NCI-H1417 treated with DMSO at 0.1 percent for 48 hours (cell line): ENCODE measurements at places on chromosomes 7 and 10.

DNA sequence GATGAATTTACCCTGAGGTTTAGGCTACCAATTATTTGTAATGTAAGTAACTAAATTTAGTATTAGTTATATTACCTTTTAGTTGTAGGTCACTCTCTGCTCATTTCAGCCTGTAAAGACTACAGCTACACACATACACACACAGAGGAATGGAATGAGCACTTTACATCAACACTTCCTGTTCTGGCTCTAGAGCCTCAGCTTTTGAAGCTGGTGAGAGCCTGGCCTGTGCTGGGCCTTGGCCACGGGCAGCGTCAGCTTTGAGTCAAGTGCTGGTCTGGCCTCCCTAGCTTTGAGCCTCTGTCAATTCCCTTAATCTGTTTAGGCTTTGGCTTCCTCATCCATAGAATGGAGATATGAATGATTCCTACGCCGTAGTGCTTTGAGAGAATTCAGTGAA lies 141.7 kb downstream of the EGFR start:
- DNase-seq: no peak

DNA sequence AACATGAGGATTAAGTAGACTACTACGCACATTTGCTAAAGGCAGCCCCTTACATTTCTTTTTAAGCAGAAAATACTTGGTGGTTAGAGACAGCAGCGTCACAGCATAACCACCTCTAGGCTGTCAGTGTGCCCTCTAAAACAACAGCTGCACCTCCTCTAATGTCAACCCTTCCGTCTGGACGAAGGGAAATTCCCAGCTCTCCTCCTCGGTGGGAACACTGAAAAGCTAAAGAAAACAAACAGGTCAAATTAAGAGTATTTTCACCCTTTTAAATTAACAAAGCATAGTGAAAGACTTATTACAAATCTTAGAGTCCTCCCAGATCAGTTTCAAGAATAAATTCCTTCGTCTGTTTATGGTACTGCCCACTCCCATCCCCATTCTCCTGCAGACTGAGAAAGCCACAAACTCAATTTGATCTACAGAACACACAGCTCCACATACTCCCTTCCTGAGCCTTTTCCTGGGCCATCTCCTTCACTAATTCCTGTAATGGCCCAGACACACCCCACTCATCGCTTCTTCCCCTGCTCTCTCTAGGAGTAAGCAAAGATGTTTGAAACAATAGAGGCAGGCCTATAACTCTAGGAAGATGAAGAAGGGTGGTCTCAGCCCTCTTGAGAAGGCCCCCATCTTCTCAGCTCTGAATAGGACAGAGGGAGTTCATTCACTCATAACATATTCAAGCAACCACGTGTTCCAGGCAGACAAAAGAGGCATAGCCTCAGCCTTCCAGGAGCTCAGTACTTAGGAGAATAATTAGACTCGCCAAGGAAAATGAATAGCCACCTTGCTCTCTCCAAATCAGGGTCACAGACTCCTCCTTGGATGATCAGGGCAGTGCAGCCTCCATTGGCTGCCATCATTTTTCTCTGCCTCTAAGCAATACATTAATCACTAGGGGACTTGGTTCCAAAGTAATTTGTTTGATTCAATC lies 47.5 kb upstream of the HNRNPH3 start:
- DNase-seq: no peak

DNA sequence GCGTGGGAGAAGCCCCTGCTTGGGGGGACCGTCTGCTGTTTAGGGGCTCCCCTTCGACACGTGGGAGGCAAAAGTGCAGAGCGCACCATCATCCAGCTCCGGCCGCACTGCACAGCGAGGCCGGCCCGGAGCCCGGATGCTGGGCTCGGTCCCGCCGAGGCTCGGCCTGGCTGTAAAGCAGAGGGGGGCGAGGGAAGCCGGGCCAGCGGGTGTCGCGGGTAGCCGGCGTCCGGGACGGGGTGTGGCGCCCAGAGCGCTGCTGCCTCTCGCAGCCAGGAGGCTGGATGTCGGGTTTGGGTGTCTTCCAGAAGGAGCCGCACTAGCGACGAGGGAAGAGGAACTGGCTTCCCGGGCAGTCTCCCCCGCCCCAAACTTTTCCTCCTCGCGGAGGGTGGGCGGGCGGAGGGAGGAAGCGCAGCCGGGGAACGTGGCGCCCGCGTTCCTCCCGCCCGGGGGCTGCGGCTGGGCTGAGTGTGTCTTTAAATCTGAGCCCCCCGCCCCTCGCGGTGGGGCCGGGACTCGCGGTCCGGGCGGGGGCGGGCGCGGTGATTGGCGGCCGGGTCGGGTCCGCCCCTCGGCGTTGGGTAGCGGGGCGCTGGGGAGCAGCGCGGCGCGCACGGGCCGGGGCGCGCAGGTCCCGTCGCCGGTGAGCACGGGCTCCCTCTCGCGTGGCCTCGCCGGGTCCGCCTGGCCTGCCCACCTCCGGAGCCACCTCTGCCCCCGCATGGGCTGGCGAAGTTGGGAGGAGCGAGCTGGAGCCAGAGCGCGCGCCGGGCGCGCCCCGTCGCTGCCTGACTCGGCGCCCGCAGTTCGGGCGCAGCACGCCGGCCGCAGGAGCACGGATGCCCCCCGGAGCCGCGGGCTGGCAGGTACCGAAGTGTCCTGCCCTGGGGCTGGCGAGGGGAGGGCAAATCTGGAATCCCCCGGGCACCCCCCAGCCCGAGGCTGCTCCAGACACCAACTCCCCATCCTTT lies at the start of gene PALD1:
TSS of gene PALD1 (plus strand) at position 577 of the 974 bp plus-strand sequence. CDS start 47,185 bp downstream, outside the sequence.
- no peak for DNase-seq

GRCh38 chr7:30163231-30163894 lies 28.6 kb downstream of the MTURN start:
- DNase-seq: no peak

DNA sequence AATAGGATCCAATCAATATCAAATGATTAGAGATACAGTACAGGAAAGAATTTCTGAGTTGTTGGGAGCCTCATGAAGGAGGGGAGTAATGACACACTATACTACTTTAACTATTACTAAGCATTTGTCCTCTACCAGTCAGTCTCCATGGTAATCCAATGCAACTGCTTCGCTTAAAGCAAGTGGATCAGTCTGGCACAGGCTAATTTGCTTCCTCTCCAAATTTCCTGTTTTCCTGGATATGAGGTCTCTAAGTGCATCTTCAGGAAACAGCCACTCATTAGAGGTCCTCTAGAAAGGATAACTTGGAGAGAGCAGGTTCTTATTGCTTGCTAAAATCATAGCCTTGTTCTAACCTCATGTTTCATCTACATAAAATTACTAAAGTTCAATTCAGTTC lies 8.4 kb upstream of the SEPTIN7 start:
- DNase-seq: no peak

DNA sequence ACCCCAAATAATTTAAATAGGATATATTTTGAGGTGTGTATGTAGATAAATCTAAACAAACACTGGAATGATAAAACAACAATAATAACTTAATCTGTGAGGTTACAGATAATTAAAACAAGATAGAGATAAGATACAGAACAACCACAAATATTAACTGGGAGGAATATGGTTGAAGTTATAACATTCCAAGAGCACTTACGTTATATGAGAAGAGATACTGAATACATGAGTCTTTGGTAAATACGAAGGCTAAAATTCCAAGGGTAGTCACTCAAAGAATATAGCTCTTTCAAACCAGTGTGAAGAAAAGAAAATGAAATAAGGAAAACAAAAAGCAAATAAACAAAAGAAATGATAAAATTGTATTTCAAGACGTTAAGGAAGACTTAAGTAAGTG lies 76.0 kb upstream of the MYO3A start:
- no peak for DNase-seq

GRCh38 chr10:47300429-47300931 lies 483 bp downstream of the GDF10 start:
- no peak for DNase-seq

DNA sequence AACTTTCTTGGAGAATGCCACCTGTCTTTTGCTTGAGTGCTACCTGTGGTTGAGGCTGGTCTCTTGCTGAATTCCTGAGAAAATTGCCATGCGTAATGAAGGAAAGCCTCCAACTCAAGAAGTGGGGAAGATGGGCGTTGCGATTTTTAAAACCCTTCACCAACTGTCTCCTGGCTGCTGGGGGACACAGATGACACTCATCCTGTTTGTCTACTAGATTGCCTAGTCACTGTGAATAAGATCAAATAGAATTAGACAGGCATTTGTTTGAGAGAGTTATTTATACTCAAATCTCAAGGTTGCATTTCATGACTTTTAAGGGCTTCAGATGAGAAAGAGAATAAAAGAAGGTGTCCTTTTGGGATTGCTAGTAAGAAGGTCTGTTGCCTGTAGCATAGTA lies 84.3 kb upstream of the MTPN start:
- DNase-seq: no peak

- DNase-seq: no peak
These were observed 11.3 kb downstream of the CRYGN start for GRCh38 chr7:151428378-151429236.

- no peak for DNase-seq
These were observed 757.3 kb downstream of the TYW1 start for GRCh38 chr7:67753891-67754290.

DNA sequence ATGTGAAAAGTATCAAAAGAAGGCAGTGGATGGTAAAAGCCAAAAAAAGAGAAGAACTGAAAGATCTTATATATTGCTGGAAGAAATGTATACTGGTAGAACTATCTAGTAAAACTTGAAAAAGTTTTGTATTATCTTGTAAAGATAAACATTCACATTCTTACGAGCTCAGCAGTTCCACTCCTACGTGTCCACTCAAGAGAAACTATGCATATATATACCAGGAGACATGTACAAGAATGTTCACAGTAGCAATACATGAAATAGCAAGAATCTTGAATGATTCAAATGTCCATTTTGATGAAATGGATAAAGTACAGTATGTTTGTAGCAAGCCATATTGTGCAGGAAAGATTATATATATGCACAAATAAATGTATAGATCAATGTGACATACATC lies 155.0 kb downstream of the RNF133 start:
- DNase-seq: no peak

DNA sequence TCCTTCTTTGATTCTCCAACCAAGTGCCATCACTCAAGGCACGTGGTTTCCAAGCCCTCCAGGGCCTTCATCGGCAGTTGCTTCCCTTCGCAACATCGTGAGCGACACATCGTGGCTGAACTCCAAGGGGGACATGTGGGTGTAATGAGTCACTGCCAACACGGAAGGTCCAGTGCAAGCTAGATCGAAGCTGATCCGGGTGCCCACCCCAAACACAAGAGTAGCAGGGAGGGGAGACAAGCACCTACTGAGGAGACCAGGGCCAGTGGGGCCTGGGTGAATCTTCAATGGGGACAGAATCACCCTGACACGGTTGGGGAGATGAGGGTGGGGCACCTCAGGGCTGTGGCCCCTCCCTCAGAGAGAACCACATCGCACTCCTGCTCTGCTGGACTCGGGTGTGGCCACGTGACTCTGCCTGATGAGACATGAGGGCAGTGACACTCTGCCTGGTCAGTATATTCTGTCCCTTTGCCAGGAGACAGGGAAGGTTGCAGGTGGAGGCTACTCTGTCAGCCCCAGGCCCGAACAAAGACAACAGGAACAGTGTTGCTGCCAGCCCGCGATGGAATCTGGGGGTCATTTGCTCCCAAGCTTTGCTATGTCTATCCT lies 36.8 kb upstream of the HSPA12A start:
- DNase-seq: no peak

- DNase-seq: no peak
These were observed 104.4 kb downstream of the PTPRE start for GRCh38 chr10:128011059-128011979.

DNA sequence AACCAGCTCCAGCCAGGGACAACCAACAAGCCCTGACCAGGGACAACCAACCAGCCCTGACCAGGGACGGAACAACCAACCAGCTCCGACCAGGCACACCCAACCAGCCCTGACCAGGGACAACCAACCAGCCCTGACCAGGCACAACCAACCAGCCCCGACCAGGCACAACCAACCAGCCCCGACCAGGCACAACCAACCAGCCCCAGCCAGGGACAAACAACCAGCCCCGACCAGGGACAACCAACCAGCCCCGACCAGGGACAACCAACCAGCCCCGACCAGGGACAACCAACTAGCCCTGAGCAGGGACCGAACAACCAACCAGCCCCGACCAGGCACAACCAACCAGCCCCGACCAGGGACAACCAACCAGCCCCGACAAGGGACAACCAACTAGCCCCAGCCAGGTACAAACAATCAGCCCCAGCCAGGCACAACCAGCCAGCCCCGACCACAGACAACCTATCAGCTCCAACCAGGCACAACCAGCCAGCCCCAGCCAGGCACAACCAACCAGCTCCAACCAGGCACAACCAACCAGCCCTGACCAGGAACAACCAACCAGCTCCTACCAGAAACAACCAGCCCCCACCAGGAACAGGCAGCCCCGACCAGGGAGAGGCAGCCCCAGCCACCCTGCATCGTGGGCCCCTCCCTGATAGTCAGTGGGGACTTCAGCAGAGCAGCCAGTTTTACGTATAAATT lies 56.4 kb downstream of the PROSER2 start:
- no peak for DNase-seq

DNA sequence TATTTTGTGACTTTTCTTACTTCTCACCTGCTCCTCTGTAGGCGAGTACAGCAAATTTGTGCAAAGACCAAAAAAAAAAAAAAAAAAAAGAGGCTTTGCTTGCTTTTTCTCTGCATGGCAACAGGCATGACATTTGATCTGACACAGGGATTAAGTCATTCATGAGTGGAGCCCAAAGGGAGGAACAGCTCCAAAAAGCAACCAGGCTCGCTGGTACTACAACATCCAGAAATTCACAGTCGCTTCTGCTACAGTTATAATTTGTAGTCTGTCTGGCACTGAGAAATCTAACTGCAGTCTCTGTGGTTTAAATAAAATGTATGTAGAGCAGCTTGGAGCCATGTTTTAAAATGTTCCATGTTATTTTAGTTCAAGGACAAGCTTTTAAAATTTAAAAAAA lies 31.7 kb downstream of the MKX start:
- no peak for DNase-seq

- DNase-seq: no peak
These were observed 103.0 kb downstream of the CTBP2 start for GRCh38 chr10:125057158-125058001.

- no peak for DNase-seq
These were observed 218.0 kb downstream of the PHF14 start for GRCh38 chr7:11191574-11192220.

- no peak for DNase-seq
These were observed 49.8 kb upstream of the LEP start for GRCh38 chr7:128191136-128191844.

DNA sequence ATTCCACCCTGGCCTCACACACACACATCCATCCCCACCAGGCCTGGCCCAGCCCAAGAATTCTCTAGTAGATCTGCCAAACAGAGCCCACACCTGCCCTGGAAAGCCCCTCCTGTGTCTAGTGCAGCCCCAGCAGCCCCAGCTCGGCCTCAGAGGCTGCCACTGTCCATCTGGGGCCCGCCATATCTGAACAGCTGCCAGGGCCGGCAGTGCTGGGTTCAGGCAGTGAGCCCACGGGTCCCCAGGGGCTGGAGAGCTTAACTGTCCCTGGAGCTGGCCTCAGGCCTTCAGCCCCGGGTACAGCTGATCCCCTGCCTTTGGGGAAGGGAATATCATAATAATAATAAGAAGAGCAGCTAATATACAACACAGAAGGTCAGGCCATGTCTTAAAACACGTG lies 574 bp downstream of the MYL10 start:
- no peak for DNase-seq
